Amniotic stem cell (primary cell): ENCODE measurements at places on chromosomes 12 and 14.

DNA sequence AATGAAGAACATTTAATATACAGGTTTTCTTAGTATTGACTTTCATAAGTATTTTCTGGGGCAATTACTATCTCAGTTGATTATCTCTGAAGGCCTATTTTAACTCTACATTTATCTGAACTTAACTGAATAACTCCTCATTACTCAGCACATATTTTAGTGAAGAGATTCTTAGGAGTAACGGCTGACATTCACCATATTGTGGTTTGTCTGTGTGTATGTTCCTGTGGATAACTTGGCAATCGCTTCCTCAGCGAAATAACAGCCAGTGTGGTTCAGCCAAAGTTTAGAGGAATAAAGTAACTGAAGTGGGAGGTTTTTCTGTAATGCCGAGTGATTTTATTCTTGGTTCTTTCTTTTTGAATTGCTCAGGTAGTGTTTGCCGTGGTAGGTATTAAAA, 168.0 kb downstream of the RAD51B start:
- peak; percentile 23 for DNase-seq

DNA sequence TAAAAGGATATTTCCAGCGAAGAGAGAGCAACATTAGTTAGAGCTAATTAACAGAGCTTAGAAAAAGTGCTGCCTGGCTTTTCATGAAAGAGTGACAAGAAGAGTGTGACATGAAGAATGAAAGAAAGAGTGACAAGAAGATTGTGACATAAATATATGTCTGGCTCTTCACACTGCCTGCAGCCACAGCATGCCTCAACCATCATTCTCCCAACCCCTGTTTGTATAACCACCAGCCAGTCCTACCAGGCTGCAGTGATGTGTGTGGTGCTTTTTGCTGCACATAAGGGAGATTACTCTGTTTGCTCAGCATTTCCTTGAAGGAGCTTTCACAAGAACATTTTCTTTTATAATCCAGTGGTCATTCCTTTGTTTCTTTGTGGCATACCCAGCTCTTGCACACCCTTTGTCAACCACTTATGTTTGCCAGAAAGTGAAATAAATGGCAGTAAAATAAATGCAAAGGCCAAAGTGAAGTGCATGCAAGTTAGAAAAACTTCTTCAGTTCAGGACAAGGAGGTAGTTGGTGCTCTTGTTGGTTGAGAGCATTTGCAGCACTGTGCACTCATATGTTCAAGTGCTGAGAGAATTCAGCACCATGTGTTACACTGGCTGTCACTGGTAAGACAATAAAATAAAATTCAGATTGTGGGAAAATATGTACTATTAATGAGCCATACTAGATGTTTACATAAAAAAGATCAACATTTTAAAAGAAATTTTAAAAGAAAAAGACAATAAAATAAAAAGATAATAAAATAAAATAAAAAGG, 50.6 kb downstream of the KIF21A start:
- DNase-seq = no peak

- DNase-seq = no peak
Measured at GRCh38 chr12:6909421-6910145, 4.8 kb upstream of the ENO2 start.

- no peak for DNase-seq
Measured at GRCh38 chr12:109134186-109134917, 18.0 kb downstream of the ACACB start.

DNA sequence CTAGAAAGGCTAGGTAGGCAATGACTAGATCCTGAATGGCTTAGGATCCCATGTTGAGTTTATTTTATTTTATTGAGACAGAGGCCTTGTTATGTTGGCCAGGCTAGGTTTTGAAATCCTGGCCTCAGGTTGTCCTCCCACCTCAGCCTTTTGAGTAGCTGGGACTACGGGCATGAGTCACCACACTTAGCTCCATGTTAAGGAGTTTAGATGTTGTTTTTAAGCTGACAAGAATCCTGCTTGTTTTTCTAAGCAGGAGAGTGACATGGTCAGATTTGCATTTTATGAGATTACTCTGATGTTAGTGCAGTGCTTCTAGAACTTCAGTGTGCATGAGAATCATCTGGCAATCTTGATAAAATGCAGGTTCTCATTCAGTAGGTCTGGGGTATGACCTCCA, 14.5 kb downstream of the CCDC198 start:
- DNase-seq = no peak
